ENCODE measurements at places on chromosomes 12 and 14.

GRCh38 chr14:92492258-92492657 is 21.3 kb upstream of the RIN3 start:
- H3K36me3 ChIP-seq: no peaks in the 10 kb centered on the region
- H3K27ac ChIP-seq: no peak overlapping the region
- no peak for DNase-seq
- H3K27me3 ChIP-seq: peaks cover 32% of the 10 kb centered on the region
- H3K4me1 ChIP-seq: peaks cover under 1% of the 10 kb centered on the region
- H3K4me3 ChIP-seq: no peak overlapping the region

- no peak overlapping the region for H3K4me3 ChIP-seq
- H3K27me3 ChIP-seq: peaks cover 13% of the 10 kb centered on the region
- peaks cover 11% of the 10 kb centered on the region for H3K4me1 ChIP-seq
These were observed 171.4 kb downstream of the EMP1 start for GRCh38 chr12:13367973-13368372.

GRCh38 chr12:5227708-5228373 is 184.2 kb downstream of the KCNA5 start:
- DNase-seq: no peak
- H3K36me3 ChIP-seq: no peaks in the 10 kb centered on the region
- H3K27ac ChIP-seq: no peak overlapping the region
- no peak overlapping the region for H3K4me3 ChIP-seq
- no peaks in the 10 kb centered on the region for H3K4me1 ChIP-seq

DNA sequence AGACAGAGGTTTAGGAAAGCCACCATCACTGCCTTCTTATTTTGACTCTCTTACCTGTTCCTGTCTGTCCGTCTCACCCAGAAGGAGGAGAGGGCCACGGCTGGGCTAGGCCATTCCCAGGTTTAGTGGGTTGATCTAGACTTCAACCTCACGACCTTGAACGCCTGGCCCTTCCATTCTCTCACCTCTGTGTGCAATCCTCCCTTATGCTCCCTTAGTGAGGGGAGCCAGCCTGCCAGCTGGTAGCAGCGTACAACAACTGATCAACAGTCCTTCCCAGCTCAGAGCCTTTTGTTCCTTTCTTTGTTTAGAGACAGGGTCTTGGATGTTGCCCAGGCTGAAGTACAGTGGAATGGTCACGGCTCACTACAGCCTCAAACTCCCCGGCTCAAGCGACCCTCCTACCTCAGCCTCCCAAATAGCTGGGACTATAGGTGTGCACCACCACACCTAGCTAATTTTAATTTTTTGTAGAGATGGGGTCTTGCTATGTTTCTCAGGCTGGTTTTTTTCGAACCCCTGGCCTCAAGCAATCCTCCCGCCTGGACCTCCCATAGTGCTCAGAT is 123.9 kb downstream of the ZNF664 start:
- H3K36me3 ChIP-seq: no peaks in the 10 kb centered on the region
- H3K4me1 ChIP-seq: no peaks in the 10 kb centered on the region
- peaks cover 11% of the 10 kb centered on the region for H3K27me3 ChIP-seq
- no peak overlapping the region for H3K4me3 ChIP-seq
- H3K27ac ChIP-seq: no peak overlapping the region

DNA sequence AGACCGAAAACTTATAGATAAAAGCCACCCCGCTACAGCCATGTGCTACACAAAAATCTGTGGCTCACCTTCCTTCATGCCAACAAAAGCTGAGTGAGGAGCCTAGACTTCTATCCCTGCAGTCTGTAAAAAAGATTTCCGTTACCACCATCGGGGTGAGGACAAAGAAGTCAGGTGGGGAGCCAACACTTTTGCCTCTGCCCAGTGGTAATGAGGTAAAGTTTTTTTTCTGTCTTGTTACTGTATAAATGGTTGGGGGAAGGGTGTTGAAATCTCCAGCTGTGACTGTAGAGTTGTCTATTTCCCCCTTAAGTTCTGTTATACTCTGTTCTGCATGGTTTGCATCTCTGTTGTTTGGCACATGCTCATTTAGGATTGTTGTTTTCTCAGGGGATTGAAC is 707.8 kb downstream of the FLRT2 start:
- H3K27me3 ChIP-seq: no peaks in the 10 kb centered on the region
- H3K27ac ChIP-seq: no peak overlapping the region
- DNase-seq: peak; percentile 6
- no peaks in the 10 kb centered on the region for H3K36me3 ChIP-seq
- H3K4me3 ChIP-seq: no peak overlapping the region
- peaks cover 12% of the 10 kb centered on the region for H3K4me1 ChIP-seq

DNA sequence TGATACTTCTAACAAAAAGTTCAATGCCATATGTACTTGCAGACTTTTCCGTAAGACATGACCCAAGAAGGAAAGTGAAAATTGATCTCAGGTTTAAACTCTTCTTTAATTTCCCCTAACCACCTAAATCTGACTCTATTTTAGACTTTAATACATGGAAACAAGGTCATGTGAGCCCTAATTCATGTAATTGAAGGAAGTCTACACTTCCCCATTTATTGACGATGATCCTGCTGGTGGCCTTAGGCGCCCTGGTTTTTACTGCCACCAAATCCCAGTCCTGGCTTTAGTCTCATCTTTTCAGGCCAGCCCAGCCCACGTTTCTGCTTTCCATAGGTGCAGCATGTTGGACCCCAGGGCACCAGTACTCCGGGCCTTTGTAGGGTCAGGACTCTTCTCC is 157.9 kb downstream of the PELI2 start:
- H3K36me3 ChIP-seq: peaks cover 6% of the 10 kb centered on the region
- peaks cover 5% of the 10 kb centered on the region for H3K4me1 ChIP-seq
- no peak overlapping the region for H3K4me3 ChIP-seq
